Posterior cingulate gyrus (tissue), 11 donors: ENCODE measurements at places on chromosomes 12 and 14.

- DNase-seq = no peak
Measured at GRCh38 chr12:78239544-78239943, 408.9 kb downstream of the NAV3 start.

DNA sequence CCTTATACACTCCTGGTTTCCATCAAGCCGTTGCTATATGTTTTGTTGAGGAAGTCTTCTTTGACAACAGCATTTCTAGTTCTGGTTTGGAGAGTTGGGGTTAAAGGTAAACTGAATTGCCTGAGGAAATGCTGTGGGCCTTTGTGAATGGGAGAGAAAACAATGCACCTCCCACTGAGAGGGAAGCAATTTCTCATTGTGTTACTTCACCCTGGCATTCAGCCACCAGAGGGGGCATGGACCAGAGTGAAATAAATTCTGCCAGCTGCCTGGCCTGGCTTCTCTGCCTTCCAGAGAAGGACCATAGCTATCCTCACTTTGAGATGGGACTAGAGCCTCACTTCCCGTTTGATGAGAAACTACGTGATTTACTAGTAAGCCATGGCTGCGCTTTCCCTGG, 475.3 kb downstream of the EGLN3 start:
- peak; percentile 79 for DNase-seq

GRCh38 chr12:31989571-31990362, 30.6 kb downstream of the RESF1 start:
- no peak for DNase-seq

- DNase-seq = no peak
Measured at GRCh38 chr12:27272373-27273028, 28.4 kb downstream of the STK38L start.

DNA sequence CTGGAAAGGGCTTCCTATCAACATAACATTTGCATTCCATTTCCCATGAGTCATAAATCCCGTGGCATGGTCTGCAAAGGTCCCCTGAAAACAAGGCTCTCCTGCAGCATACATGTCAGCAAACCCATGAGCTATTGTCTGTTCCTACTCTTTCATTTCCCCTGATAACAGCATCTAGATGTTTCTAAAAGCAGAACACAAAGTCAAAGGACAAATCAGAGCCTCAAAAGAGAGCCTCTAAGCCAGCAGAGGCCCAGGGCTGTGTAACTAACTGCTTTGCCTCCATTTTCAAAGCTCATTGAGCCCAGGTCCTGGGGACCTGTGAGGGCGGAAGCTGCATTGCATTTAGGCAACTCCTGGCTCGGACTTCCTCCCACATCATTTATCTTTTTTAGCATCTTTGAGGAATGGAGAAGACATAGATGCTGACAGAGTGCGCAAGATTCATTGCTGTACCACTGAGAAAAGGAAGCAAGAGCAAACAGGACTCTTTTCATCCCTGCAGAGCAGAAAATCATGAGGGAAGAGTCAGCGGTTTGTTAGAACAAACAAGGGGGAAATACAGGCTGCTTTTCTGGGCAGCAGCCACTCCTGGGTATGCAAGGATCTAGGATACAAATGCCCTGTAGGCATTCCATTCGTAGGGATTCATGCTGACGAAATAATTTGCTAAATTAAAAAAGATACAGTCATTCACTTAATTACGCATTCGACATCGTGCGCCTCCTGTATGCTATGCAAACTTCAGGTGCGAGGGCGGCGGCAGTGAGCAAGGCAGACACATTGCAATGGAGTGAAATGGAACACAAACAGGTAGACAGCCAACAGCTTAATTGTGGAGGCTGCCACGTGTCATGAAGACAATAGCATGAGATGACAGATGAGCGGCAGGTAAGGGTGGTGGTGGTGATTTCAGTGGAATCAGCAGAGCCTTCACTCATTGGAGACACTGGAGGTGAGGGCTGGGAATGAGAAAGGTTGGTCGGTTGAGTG, 131.0 kb downstream of the TMEM132D start:
- DNase-seq = no peak

- no peak for DNase-seq
Measured at GRCh38 chr14:99522025-99522401, 40.8 kb downstream of the CCNK start.
